ENCODE measurements at places on chromosomes 12 and 14.

GRCh38 chr12:95336387-95337067 lies 118.9 kb downstream of the VEZT start:
- DNase-seq: no peak

- DNase-seq: no peak
Measured at GRCh38 chr14:40188006-40188405, 755.8 kb upstream of the FBXO33 start.

DNA sequence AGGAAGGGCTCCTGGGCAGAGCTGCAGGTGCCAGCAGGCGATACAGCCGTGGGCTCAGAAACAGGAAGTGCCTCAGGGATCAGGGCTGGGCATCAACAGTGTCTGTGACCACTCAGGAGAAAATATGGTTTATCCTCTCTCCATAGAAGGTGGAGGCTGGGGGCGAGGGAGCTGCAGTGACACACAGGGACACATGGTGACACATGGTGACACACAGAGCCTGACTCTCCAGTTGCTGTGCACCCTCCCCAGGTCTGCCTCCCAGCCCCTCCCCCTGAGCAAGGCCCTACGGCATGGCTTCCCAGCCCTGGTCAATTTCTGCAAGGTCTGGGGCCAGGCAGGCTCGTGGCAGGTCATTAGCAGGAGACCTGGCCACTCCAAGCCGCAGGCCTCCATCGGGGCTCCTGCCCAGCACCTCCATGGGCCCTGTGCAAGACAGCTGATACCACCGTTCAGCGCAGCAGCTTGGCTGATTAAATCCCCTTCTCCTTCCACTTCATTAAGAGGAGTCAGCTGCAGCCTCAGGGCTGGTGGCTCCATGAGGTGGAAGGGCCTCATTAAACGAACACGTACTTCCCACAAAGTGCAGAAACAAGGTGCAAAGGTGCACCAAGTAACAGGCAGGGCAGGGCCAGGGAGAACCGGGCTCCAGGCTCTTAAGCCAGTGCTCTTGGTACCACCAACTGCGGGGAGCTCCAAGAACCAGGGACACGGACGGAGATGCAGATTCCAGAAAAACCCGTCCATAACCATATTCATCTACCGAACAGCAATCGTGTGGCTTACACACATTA lies 60.7 kb downstream of the CCNK start:
- peak; percentile 30 for DNase-seq

GRCh38 chr14:82879949-82880535 lies 1346.4 kb upstream of the SEL1L start:
- DNase-seq: no peak

GRCh38 chr12:26001530-26001929 lies 43.0 kb downstream of the RASSF8 start:
- no peak for DNase-seq

DNA sequence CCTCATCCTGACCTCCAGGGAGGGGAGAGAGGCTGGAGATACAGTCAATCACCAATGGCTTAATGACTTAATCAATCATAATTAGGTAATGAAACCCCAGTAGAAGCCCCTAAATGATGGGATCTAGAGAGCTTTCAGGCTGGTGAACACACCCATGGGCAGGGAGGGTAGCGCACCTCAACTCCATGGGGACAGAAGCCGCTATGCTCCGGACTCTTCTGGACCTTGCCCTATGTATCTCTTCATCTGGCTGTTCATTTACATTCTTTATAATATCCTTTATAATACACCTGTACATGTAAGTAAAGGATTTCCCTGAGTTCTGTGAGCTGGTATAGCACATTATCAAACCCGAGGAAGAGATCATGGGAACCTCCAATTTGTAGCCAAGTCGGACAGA lies 205.9 kb downstream of the STXBP6 start:
- DNase-seq: no peak

GRCh38 chr12:50220363-50220995 lies 53.3 kb upstream of the CERS5 start:
- DNase-seq: peak; percentile 72
